Non-pigmented ciliary epithelial cell (primary cell): ENCODE measurements at places on chromosomes 16 and 17.
A peak's percentile ranks its signal among the peaks of the same experiment; 100 is the strongest.

- no peak for DNase-seq
Measured at GRCh38 chr17:56317351-56318208, 164.3 kb downstream of the ANKFN1 start.

GRCh38 chr16:65965628-65966027 is 400.9 kb upstream of the CDH5 start:
- DNase-seq, result no peak

GRCh38 chr16:81873206-81873605 is 94.1 kb downstream of the PLCG2 start:
- DNase-seq, result no peak

DNA sequence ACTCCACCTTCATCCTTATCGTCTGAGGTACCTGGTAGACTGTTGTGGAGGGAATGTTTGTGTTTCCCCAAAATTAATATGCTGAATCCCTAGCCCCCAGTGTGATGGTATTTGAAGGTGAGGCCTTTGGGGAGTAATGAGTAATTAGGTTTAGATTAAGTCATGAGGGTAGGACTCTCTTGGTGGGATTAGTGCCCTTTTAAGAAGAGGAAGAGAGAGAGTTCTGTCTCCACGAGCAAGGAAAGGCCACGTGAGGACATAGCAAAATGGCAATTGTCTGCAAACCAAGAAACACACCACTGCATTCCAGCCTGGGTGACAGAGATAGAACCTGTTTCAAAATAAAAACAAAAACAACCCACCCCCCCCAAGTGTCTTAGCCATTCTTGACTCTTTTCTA is 21.0 kb upstream of the DDX52 start:
- no peak for DNase-seq

DNA sequence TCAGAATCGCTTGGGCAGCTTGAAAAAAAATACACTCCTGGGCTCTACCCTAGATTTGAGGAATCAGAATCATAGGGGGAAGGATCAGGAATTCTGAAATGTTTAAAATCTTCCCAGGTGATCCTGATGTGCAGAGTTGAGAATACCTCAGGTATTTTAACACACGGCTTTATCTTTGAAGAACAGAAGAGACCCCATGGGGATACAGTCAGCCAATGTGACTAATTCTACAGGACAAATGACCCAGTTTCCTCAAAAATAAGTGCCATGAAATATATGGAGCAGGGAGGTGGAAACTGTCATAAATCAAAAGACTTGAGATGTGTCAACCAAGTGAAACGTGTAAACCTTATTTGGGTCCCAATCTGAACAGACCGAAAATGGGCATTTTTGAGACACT is 52.7 kb downstream of the CCDC42 start:
- DNase-seq, result no peak

DNA sequence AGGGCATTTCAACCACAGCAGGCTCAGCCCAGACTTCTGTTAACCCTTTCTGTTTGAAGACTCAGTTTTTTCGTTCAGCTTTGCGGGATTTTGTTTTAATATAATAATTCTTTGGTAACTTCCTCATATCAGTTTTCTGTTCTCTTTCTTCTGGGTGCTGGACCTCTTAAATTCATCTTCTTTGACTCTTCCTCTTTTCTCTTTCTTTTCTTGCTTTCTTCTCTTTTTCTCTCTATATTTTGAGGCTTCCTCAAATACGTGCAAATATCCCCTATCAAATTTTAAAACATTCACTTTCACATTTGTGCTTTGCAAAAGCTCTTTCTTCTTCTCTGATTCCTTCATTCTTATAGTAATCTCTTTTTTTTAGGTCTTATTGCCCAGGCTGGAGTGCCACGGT is 136.3 kb downstream of the HS3ST3B1 start:
- DNase-seq, result no peak

GRCh38 chr16:5438591-5438990 is 341.0 kb upstream of the EEF2KMT start:
- DNase-seq, result no peak

- no peak for DNase-seq
Measured at GRCh38 chr17:8123695-8124349, at the start of gene HES7. TSS of gene HES7 (minus strand) at chr17:8124106. CDS start at chr17:8124084, 22 bp downstream.

DNA sequence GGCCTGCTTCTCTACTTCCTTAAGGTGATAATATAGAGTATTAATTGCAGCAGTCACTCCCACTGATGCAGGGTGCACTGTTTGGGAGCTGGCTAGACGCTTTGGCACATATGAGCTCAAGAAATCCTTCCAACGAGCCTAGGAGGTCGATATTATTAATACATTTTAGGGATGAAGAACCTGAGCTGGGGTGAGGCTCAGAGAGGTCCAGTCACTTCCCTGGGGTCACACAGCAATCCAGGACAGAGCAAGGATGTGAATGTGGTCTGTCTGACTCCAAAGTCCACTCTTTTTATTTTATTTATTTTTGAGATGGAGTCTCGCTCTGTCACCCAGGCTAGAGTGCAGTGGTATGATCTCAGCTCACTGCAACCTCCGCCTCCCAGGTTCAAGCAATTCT is 156.4 kb upstream of the CDC42EP4 start:
- no peak for DNase-seq

GRCh38 chr17:74432766-74433391 is 991 bp downstream of the GPRC5C start:
- no peak for DNase-seq

GRCh38 chr16:49855822-49856671 is at the start of gene ZNF423:
TSS of gene ZNF423 (minus strand) at chr16:49856112. CDS start at chr16:49855774, 338 bp downstream.
- DNase-seq, result no peak

DNA sequence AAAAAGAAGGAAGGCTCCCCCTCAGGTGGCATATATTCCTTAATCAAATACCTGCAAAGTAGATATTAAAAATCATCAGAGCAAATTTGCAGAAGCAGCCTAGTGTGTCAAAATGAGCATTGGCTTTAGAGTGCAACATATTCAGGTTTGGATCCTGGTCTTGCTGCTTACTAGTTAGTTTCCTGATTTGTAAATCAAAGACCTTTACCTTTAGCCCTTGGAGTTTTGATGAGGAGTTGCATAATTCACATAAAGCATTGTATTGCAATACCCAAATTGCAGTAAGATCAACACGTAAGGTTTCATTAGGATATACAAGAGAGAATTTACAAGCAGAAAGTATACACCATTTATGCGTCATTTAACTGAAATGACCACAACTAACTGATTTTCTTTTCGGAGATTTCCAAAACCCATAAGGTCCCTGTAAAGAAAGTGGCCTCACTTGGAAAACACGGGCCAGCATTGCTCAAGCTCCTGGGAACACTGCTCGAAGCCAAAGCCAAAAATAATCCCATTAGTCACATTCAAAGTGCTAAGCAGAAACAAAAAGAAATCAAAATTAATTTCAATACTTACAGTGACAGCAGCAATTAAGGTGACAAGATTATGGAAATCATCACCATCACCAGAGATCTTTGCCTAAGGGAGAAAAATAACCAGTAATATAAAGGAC is 415.9 kb upstream of the ERCC4 start:
- DNase-seq, result no peak

DNA sequence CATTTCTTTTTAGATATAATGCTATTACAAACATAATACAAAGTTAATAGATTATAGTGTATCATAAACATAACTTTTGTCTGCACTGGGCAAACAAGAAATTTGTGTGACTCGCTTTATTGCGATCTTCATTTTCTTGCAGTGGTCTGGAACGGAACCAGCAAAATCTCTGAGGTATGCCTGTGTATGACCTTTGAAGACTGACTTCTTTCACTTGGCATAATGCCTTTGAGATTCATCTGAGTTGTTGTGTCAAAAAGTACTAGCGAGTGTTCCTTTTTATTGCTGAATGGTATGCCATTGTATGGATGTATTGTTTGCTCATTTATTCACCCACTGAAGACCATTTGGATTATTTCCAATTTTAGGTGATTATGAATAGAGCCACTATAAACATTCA is 69.2 kb downstream of the TANC2 start:
- peak; percentile 46 for DNase-seq

DNA sequence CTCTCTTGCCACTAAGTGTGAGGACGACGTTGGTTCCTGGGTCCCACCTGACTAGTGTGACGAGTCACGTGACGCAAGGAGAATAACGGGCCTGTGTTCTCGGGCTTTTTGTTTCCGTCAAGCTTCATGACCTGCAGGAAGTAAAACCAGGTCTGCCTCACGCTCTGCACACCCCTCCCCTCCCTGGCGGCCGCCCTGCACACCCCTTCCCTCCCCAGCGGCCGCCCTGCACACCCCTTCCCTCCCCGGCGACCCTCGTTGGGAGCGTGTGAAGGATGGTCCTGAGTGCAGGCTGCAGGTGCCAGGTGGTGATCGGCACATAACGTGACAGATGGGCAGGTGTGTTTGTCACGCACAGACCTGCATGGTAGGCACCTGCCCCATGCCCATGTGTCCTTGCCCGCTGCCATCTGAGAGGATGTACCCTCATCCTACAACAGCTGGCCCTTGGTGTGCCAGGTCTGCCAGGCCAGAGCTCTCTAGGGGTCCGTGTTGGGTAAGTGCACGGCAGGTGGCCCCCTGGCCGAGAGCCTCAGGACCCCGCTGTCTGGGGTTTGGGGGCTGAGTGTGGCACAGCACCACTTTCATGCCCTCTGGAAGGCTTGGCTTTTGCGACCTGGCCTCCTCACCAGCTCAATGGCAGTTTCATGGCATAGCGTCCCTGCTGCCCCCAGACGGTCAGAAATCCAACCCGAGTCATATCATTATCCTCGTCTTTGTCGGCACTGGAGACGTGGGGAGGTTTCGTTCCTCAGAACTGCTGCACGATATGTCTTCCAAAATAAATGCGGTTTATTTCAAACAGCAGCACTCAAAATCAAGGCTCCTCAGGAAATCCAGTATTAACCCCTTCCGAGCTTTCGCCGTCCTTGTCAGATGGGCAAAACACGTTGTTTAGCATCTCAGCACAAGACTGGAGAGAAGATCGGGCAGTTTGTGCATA is 191.8 kb upstream of the CHMP6 start:
- no peak for DNase-seq

GRCh38 chr17:38511150-38512108 is 83.2 kb downstream of the ARHGAP23 start:
- DNase-seq, result no peak

DNA sequence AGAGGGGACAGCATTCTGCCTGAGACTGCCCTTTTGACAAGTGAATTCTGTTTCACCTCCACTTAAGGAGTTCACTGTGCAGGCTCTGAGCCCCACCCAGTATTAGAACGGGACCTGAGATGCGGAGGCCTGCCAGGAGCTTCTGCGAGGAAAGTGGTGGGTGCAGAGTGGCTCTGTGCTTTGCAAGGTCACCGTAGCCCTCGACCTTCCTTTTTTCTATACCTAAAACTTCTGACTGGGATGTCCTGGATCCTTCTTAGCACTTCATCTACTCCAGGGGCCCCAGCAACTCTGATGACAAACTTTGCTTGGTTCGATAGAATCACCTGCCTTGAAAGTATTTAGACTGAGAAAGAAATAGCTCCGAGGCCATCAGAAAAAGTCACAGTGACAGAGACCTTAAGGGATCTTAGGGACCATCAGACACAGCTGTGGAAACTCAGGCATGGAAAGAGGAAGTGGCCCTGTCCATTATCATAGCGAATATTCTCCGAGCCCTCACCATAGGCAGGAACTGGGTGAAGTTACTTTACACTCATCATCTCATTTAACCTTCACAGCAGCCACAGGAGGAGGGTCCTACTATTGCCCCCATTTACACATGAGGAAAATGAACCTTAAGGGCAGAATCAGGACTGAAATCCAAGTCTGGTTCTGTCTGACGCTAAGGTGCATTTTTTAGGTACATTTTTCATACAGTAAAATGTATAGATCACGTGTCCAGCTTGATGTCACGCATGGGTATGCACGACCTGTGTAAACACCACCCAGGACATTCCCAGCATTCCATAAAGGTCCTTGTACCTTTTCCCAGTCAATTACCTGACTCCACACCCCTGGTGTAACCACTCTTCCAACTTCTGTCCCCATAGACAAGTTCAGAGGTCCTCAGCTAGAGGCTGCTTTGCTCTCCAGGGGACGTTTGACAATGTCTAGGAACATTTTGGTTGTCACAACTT is 676 bp upstream of the KRT13 start:
- DNase-seq, result no peak

DNA sequence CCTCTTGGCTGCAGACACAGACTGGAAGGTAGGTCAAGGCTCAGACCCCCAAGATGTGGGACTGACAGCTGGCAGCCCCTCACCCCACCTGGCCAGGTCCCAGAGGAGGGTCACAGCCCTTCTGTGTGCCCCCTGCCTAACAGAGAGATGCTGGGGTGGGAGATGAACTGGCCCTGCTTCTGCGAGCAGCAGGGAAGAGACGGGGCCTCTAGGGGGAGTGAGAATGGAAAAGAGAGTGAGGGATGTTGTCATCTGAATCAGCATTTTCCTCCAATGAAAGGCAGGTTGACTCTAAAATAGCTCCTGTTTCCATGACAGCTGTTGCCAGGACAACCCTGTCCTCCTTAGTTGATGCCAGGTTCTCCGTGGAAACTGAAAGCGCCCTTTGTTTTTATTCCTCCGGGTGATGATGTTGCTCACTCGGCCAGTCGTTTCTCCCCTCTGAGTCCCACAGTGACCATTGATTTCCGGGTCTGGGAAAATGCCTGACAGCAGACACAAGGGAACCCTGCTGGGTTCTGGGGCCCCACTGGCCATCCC is 4.9 kb upstream of the NDRG4 start:
- peak; percentile 97 for DNase-seq

DNA sequence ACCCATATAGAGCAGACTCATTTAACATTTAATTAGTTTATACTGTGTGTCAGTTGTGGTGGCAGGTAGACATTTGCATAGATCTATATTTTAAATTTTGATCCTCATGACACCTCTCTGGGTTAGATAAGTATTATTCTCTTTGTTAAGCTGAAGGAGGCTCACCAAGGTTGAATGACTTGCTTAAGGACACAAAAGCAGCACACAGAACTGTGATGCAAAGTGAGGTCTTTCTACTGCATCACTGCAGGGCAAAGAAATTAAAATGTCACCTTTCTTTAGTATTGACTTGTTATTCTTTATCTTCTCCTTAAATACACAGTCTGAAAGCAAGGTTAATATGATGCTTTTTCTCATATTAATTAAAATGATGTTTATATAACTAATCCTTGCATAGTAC is 8.6 kb upstream of the TOX3 start:
- no peak for DNase-seq

GRCh38 chr16:85361441-85362118 is 249.3 kb upstream of the CIBAR2 start:
- no peak for DNase-seq

DNA sequence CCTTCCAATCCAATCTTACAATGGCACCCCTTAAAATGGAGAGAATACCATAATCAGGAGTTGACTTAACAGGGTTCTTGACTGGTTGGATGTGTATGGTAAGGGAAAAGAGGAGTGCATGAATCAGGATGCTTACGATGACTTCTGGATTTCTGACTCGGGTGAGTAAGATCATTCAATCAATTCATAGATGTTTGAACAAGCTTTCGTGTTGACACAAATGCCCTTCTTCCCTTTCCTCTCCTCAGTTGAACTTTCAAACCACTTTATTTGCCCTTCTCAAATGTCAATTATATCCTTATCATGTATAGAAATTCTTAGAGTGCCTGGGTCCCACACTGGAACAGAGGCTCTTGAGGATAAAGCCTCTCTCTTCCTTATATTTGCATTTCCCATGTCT is 25.9 kb downstream of the ABCC12 start:
- no peak for DNase-seq
